ENCODE measurements at places on chromosomes 3 and 15. TPM values are rescaled to one million over a fixed set of nuclear protein-coding genes. Genes with fewer than 3 reads are reported as not detected.

NSUN3 gene
- 14.2 TPM for total RNA-seq

XYLB gene
- 3.6 TPM for total RNA-seq

POLQ gene
- total RNA-seq, result 3.7 TPM

SPSB4 gene
- total RNA-seq, result 18.7 TPM

SPG21 gene
- total RNA-seq, result 74.6 TPM

CISH gene
- 6.5 TPM for total RNA-seq

CMTM8 gene
- total RNA-seq, result 3.4 TPM

BFSP2 gene
- total RNA-seq, result not detected

CHAC1 gene
- 5.3 TPM for total RNA-seq

ZNF80 gene
- total RNA-seq, result not detected

BNIP2 gene
- 126 TPM for total RNA-seq

PLCH1 gene
- total RNA-seq, result 3.1 TPM

SPINK8 gene
- total RNA-seq, result not detected
